Cardiac fibroblast (primary cell): ENCODE measurements at places on chromosomes 16 and 17.

DNA sequence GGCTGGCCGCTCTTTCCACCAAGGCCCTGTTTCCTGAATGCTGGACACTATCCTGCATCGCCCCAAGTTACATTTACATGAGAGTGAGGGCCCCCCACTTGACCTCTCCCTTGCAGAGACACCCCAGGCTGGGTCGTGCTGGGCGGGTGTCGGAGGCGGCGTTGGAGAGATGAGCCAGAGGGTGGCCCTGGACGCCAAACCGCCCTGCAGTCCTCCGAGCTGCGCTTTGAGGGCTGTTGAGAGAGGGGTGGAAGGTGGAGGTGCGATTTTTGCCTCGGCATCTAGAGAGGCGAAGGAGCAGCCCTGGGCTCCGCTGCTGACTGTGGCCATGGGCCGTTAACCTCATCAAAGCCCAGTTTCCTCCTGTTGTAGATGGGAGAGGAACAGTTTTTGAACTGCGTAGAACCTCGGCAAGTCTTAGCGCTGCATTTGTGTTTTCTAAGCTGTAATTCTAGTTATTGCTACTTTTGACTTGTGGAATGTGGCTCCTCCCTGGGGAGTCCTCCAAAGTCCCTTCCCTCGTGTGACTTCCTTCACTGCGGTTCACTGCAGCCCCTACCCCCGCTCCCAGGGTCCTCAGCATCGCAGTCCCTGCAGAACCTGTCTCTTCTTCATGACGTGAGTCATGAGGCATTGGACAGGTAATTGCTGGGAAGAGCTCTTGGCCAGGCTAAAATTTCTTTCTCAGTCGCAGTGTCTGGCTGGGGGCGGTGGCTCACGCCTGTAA, 986 bp upstream of the ELOB start:
- DNase-seq = no peak

- DNase-seq = no peak
Measured at GRCh38 chr16:9630119-9630518, 538.7 kb downstream of the HAPSTR1 start.

- peak; percentile 79 for DNase-seq
Measured at GRCh38 chr16:24975428-24975889, 39.7 kb downstream of the ARHGAP17 start.

DNA sequence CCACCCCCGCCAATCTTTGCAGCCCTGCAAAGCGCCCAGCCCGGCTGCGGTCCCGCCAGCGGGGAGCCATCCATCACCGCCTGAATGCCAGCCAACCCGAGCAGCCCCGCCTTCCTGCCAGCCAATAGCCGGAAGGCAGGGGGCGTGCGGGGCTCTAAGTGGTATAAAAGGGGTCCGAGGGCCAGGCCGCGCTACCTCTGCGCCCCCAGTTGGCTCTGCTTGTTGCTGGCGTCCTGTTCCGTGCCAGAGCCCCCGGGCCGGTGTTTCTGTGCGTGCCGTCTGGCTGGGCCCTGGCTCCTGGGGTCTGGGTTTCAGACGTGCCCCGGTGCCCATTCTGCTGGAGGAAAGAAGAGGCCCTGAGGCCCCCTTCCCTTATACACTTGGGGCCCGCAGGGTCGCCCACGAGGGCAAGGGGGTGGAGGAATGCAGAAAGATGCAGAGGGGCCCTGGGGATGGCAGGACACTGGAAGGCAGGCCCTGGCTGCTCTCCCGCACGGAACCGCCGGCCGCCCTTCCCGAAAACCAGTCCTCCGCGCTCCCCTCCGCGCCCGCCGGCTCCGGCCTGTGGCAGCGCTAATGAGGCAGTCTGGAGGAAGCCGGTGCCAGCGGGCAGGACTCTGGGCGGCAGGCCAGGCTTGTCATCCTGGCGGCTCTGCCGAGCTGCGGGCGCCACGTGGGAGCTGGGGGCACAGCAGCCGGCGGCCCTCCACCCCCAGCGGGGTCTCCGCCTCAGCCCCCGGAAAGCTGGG, 14.0 kb downstream of the COPZ2 start:
- DNase-seq = peak; percentile 49

DNA sequence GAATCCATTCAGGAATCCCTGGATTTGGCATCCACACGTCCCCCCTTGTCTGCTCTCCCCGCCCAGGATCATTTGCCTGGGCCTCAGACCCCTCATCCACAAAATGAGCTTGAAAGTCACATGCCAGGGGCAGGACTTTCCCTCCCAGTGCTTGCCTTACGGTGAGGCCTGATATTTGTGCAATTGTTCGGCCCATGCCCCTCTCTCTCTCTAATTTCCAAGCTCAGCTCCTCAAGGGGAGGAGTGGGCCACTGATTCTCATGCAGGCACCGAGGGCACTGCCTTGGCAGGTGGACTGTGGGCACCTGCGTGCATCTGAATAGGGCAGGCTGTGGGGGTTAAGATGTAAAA, 267.2 kb upstream of the FOXF1 start:
- no peak for DNase-seq

DNA sequence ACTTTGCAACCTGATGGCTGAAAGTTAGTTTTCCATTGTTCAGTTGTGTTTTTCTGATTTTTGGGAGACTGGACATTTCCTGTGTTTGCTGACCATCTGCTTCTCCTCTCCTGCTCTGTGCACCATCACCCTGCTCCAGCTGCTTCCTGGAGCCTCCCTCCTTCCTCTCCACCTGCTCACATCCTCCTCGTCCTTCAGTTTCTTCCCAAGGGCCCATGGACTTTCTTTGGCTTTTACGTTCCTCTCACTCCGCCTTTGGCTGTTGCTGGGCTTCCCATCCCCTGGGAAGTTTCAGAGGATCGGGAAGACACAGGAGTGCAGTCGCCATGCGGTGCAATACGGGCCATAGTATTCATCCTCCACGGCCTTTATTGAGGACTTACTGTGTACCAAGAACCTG, 61.6 kb downstream of the TNFRSF13B start:
- no peak for DNase-seq

DNA sequence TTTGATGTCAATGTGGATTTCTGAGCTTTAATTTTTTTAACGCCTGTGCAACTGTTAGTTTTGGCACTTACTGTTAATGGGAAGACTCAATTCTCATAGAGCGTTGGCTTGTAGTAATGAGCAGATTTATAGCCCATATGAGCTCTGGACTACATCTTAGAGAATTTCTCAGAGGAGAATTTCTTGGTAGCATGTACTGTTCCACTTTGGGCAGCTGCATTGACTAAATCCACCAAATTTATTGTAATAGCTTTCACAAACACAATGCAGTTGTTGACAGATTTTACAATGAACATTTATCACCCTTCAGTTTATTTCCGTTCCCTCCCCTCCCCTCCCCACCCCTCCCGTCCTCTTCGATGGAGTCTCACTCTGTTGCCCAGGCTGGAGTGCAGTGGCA, 193.9 kb downstream of the PRKCA start:
- DNase-seq = no peak

GRCh38 chr17:48162946-48163506, 55.5 kb downstream of the SNX11 start:
- DNase-seq = peak; percentile 8

GRCh38 chr17:65279456-65279855, 142.3 kb downstream of the RGS9 start:
- DNase-seq = no peak

GRCh38 chr17:3639981-3640596, 3.5 kb downstream of the CTNS start:
- DNase-seq = peak; percentile 78

- DNase-seq = peak; percentile 95
Measured at GRCh38 chr17:65742403-65743307, 181.2 kb upstream of the AXIN2 start.

DNA sequence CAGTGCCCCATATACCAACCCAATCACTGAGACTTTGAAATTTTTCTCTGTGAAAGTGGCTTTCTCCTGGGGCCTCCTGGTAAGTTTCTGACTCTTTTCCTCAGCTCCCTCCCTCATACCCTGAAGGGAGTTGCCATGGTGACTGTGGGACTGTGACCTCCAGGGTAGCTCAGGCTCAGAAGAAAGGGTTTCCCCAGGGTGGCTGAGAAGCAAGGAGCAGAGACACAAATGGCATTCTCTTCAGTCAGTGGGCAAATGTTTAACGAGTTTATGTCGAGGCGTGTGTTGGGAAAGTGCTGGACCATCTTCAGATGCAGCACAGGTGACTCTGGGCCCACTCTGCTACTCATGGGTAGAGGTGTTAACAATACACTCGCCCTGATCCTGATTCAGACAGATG, 46.8 kb downstream of the MRPS23 start:
- no peak for DNase-seq

DNA sequence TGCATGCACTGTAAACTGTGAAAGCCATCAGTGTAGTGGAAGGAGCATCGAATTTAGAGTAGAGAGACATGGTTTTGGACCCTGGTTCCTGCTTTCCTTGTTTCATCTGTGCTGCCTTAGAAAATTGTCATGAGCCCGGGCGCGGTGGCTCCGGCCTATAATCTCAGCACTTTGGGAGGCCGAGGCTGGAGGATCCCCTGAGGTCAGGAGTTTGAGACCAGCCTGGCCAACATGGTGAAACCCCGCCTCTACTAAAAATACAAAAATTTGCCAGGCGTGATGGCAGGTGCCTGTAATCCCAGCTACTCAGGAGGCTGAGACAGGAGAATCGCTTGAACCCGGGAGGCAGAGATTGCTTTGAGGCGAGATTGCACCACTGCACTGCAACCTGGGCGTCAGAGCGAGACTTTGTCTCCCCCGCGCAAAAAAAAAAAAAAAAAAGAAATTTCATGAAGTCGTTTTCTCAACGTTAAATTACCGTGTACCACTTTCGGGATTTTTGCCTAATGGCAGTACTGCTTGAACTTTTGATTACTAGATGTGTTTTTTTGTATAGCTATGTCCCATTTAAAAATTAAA, 912 bp downstream of the COQ7 start:
- DNase-seq = no peak

DNA sequence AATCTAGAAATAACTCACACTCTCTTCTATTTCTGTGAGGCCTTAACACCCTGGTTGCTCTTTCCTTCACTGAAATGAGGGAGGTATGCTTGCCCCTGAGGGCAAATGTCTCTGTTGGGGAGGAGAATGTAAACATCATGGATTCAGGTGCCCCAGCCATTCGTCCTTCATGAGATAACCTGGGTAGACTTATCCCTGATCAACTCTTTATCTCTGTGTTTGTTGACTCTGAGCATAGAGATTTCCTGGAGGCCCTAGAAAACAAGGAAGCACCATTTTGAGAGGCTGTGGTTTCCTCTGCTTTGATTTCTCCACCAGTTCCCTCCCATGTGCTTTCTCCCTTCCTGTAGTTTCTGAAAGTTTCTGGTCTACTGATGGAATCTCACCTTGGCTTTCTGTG, 77.3 kb downstream of the PHKB start:
- no peak for DNase-seq

DNA sequence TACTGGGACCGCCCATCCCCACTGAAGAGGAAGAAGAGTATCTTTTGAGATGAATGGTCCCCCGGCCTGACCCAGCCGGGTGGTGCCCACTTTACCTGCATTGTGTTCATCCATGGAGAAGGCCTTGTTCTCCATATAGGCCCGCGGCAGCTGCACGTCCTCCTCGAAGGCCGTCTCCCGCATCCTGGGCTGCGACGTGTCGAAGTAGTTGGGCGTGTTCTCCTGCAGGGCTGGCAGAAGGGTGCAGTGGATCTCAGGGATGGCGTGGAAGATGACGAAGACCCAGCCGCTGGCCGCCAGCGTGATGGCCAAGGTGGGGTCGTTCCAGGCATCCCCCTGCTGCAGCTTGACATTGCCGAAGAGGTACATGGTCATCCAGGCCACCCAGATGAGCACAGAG, 12.9 kb downstream of the GPRC5B start:
- DNase-seq = no peak

DNA sequence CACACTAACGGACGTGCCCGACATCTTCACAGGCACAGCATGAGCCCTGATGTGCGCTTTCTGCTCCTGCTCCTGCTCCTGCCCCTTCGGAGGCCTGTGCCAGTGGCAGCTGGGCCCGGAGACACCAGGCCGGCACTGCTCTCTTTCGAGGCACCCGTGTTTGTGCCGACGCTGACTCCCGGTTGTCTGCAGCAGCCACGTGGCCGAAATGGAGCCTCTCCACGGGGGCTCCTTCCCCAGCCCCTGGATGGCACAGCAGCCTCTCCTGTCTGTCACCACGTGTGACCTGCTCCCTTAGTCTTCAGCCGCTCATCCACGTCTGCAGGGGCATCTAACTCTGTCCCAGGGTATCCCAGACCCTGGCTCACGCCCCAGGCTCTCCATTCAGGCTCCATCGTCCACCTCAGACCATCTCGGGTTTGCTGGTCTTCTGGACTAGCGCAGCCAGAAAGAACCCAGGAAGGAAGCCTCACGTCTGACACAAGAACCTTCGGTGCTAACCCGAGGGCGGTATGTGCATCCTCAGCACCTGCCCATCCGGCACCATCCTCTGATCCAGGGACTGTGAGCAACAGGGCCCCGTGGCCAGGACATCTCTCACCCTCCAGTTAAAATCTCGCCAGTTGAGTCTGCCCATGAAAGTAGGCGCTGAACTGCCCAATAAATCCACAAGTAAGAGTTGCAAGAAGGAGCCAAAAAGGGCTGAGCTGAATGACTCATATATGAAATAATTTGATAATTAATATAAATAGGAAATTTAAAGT, 4.2 kb upstream of the RPH3AL start:
- no peak for DNase-seq

DNA sequence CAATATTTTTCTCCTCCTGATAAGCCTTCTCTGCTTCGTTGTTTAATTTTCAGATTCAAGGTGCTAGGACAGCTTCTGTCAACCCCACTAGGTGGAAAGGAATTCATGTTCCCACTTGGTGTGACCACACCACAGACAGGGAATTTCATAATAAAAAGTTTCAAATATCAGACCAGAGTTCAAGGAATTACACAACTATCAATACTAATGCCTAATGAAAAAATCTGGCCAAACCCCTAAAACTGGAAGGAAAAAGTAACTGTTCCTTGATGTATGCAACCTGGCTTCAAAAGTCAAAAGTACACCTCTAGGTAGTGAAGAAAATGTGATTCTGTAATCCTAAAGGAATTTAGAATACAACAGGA, 87.8 kb upstream of the CORO6 start:
- no peak for DNase-seq

- DNase-seq = no peak
Measured at GRCh38 chr17:75295201-75296158, 6.2 kb upstream of the SLC25A19 start.

GRCh38 chr16:66489818-66490217, 60.1 kb downstream of the TK2 start:
- DNase-seq = no peak

DNA sequence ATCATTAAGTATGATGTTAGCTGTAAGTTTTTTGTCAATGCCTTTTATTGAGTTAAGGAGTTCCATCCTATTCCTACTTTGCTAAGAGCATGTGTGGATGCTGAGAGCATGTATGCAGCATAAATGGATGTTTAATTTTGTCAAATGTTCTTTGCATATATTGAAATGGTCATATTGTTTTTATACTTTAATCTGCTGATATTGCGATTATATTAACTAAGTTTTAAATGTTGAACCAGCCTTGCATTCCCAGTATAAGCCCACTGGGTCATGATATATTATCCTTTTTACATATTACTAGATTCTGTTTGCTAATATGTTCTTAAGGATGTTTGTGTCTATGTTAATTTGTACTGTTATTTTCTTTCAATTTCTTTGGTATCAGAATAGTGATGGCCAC, 53.2 kb downstream of the CCDC182 start:
- no peak for DNase-seq

GRCh38 chr16:643050-643368, 1.4 kb downstream of the MCRIP2 start:
- no peak for DNase-seq

- no peak for DNase-seq
Measured at GRCh38 chr17:60006160-60006559, 41.6 kb upstream of the RNFT1 start.

- peak; percentile 49 for DNase-seq
Measured at GRCh38 chr16:46899443-46900143, 15.4 kb downstream of the GPT2 start.

GRCh38 chr17:38421871-38422827, 6.1 kb upstream of the ARHGAP23 start:
- no peak for DNase-seq

GRCh38 chr17:16439811-16440351, 24.5 kb downstream of the TRPV2 start:
- peak; percentile 45 for DNase-seq
